K562 (cell line): ENCODE measurements at places on chromosomes 5 and 9.

DNA sequence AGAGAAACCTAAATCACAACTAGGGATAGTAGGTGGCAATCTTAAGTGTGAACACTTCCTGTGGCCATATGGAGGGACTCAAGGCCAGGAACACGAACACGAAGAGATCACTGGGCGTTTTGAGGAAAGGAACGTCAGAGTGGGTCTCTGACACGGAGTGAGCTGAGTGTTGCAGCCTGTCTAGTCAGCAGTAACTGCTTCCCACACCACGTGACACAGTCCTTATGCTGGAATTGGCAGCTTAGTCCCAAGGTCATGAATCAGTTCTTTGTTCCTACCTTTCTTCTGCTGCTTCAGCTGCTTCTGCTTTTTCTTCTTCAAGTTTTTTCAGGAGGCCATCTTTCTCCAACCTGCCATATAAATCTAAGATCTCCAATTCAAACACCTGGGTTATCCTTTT, 18.2 kb downstream of the SPACA9 start:
- H3K27ac ChIP-seq, result no peak overlapping the region
- no peaks in the 10 kb centered on the region for H3K27me3 ChIP-seq
- H3K4me1 ChIP-seq, result no peaks in the 10 kb centered on the region
- no peak for DNase-seq
- H3K4me3 ChIP-seq, result no peak overlapping the region

DNA sequence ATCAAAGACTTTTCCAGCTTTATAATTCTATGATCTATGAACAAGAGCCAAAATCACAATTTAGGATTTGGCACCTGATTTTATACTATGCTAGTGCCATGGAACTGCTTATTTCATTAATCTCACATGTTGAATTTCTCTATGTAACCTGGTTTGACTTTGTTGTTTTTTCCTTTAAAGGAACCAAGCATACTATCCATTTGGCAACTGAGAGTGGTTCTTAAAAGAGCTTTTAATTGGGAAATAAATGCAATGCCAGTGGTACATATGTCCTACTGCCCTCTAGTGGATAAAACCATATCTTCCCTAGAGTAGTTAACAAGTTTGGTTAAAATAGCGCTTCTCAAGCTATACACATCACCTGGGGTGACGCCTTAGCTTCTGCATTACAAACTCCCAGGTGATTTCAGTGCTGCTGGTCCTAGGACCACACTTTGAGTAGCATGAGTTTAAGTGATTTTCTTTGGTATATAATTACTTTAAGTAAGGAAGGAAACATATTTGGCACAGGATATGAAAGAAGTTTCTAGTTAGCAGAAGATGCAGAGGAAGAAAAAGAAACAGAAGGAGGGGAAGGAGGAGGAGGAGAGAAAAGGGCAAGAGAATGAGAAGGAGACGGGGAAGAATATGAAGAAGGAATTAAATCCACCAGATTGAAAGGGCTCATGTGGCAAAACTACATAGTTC, 56.8 kb downstream of the FGF10 start:
- no peaks in the 10 kb centered on the region for H3K27me3 ChIP-seq
- H3K36me3 ChIP-seq, result no peaks in the 10 kb centered on the region
- peak; percentile 31 for DNase-seq
- no peak overlapping the region for H3K27ac ChIP-seq

- H3K36me3 ChIP-seq, result no peaks in the 10 kb centered on the region
- peak; percentile 75 for DNase-seq
- H3K4me3 ChIP-seq, result peak overlapping the region; percentile 30
- no peak overlapping the region for H3K27ac ChIP-seq
Measured at GRCh38 chr9:2241836-2242741, 226.9 kb downstream of the SMARCA2 start.

GRCh38 chr9:34070606-34071324, 22.1 kb upstream of the UBAP2 start:
- peaks cover 7% of the 10 kb centered on the region; the same call in 2 of the 3 replicates for H3K4me1 ChIP-seq
- no peaks in the 10 kb centered on the region for H3K27me3 ChIP-seq
- no peaks in the 10 kb centered on the region for H3K36me3 ChIP-seq
- no peak overlapping the region for H3K4me3 ChIP-seq
- no peak for DNase-seq

GRCh38 chr9:95605816-95606488, 89.2 kb upstream of the PTCH1 start:
- H3K4me1 ChIP-seq, result peaks cover 5% of the 10 kb centered on the region; the same call in 1 of the 2 replicates
- DNase-seq, result no peak
- H3K36me3 ChIP-seq, result no peaks in the 10 kb centered on the region
- no peak overlapping the region for H3K27ac ChIP-seq
- no peak overlapping the region for H3K4me3 ChIP-seq

DNA sequence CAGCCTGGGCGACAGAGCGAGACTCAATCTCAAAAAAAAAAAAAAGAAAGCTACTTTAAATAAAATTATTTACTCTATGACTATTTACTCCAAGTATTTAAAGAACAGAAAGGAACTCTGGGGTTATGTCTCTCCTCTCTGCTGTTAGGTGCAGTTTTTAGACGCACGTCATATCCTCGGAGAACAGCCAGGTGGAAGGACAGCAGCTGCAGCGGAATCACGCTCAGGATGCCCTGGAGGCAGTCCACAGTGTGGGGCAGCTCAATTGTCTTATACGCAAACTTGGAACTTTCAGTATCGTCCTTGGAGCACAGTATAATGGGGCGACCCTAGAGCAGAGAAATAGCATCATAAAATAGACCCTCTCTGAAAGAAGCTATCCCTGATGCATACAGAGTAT, 10.4 kb upstream of the MAPK9 start:
- no peak overlapping the region for H3K4me3 ChIP-seq
- H3K4me1 ChIP-seq, result no peaks in the 10 kb centered on the region; the same call in 1 of the 2 replicates
- H3K36me3 ChIP-seq, result no peaks in the 10 kb centered on the region
- no peak for DNase-seq

GRCh38 chr9:134028575-134029247, 3.4 kb downstream of the BRD3OS start:
- H3K4me1 ChIP-seq, result peaks cover 26% of the 10 kb centered on the region
- no peak for DNase-seq
- H3K36me3 ChIP-seq, result peaks cover 20% of the 10 kb centered on the region; the same call in 2 of the 3 replicates
- no peaks in the 10 kb centered on the region for H3K27me3 ChIP-seq
- no peak overlapping the region for H3K4me3 ChIP-seq

DNA sequence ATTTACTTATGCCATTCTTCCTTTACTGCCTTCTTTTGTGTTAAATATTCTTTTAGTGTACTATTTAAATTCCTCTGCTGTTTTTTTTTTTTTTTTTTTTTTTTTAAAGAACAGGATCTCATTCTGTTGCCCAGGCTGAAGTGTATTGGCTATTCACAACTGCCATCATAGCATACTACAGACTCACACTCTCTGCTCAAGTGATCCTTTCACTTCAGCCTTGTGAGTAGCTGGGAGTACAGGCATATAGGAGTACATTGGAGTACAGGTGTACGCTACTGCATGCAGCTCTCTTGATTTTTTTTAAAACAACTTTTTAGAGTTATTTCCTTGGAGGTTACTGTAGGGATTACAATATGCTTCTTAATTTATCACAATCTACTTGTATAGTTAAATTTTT, 56.1 kb downstream of the NIPBL start:
- no peaks in the 10 kb centered on the region for H3K4me1 ChIP-seq
- no peak for DNase-seq
- H3K4me3 ChIP-seq, result no peak overlapping the region
- no peaks in the 10 kb centered on the region for H3K27me3 ChIP-seq
- H3K27ac ChIP-seq, result no peak overlapping the region
- H3K36me3 ChIP-seq, result no peaks in the 10 kb centered on the region

- H3K4me1 ChIP-seq, result no peaks in the 10 kb centered on the region
- no peaks in the 10 kb centered on the region for H3K27me3 ChIP-seq
- no peak for DNase-seq
- H3K36me3 ChIP-seq, result peaks cover 11% of the 10 kb centered on the region; the same call in 1 of the 3 replicates
Measured at GRCh38 chr5:78129597-78129996, 164.9 kb downstream of the AP3B1 start.

- H3K4me1 ChIP-seq, result no peaks in the 10 kb centered on the region
- no peaks in the 10 kb centered on the region for H3K36me3 ChIP-seq
- DNase-seq, result no peak
- no peak overlapping the region for H3K27ac ChIP-seq
- no peak overlapping the region for H3K4me3 ChIP-seq
Measured at GRCh38 chr5:2311851-2312250, 429.1 kb upstream of the IRX4 start.
